Fibroblast of skin of left biceps (primary cell): ENCODE measurements at places on chromosomes 5 and 9.

GRCh38 chr9:131585375-131585774 is 40.1 kb downstream of the PRRT1B start:
- DNase-seq = no peak

DNA sequence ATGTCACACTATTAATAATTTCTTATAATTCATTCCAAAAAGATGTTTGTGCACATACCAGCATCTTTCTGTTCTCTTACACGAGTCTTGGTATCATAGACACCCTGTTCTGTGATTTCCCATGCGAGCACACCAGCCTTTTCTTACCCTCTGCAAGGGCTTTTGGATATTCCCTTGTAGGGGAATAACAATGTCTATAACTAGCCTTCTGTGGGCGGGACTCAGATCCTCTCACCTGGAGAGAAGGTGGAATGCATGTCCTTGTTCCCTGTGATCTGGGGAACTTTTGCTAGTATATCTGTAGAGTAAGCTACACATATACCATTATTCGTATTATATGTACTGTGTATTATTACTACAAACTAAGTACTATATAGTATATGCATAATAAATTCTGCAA is 44.8 kb downstream of the EHMT1 start:
- DNase-seq = no peak

DNA sequence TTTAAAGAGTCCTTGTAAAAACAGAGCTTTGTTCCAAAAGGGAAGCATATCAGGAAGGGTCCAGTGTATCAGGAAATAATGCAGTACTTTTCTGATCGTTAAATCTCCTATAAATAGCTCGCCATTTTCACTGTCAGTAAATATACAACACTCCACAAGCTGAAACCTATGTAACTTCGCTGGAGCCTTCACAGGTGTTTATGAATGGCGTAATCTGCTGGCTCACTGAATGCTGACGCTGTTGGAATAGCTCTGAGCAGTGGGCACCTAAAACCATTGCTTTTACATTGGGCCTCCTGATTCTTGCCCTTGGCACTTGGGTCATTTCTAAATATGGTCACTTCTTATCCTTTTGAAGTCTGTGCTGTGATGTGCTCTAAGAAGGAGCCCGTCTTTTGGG is 4.3 kb downstream of the SHC3 start:
- no peak for DNase-seq

DNA sequence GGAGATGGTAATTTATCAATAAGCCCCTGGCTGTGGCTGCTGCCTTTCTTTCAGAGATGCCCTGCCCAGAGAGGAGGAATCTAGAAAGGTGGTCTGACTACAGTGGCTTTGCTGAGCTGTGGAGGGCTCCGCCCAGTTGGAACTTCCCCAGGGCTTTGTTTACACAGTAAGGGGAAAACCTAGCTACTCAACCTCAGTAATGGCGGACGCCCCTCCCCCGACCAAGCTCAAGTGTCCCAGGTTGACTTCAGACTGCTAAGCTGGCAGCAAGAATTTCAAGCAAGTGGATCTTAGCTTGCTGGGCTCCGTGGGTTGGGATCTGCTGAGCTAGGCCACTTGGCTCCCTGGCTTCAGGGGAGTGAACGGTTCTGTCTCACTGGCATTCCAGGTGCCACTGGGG is 865.4 kb upstream of the ACO1 start:
- no peak for DNase-seq

DNA sequence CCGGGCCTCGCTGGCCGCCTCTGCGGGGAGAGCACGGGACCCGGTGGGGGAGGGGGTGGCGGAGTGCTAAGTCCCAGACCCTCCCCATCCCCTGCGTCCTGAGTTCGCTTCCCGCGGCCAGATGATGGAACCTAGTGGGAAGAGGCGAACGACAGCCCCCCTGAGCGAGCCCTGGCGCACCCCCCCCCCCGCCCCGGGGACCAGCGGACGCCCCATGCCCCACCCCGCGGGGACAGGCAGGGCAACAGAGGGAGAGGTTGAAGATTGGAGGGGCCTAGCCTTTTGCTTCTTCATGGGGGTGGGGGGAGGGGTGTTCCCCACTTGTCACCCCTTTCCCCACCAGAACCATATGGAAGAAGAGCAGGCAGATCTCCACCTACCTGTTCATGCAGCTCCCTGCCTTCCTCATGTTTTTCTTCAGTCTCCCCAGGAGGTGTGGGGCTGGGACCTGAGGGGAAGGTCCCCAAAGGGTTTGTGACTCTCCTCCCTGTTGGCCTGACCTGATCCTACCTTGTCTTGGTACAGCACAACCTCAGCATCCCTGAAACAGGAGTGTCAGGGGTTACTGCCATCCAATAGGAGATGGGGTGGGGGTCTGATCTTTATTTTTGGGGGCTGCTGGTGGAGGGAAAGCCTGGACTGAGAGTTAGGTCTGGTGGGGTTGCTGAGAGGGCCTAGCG is 485 bp downstream of the FAM53C start:
- no peak for DNase-seq

DNA sequence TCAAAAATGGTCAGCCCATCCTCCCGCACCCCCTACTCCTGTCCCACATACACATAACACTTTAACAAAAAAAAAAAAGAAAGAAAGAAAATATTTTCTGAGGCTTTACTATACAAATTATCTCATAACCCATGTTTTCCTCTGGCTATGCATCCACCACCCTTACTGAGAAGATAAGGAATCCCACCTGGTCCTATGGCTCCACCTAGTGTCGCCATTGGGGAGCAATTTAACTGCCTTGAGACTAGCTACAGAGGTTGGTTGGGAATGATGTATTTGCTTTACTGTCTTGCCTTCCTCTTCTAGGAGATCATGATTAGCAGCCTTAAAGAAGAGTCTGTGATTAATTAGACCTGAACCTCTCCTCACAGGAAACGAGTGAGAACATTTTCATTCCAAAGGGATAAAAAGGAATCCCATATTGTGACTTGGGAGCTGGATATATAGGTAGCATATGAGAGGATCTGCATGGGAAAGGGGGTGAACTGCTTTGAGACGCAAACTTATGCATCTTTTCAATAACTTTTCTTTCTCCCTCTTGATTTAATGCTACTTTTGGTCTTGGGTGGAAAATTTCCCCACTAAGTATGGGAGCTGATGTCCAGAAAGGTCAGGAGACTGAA is 77.7 kb upstream of the SELENOP start:
- DNase-seq = peak; percentile 28
